Endothelial cell of umbilical vein (primary cell): ENCODE measurements at places on chromosomes 11 and 22. TPM values are rescaled to one million over a fixed set of nuclear protein-coding genes. Genes with fewer than 3 reads are reported as not detected.

Gene VSIG10L2
- total RNA-seq: not detected in 2 replicates

Gene TSGA10IP
- total RNA-seq: not detected in 2 replicates

Gene TXN2
- 74.3 and 75.9 TPM in 2 replicates for total RNA-seq

Gene MAJIN
- total RNA-seq: not detected in 2 replicates

Gene CLCF1
- total RNA-seq: 5.7 and 5.8 TPM in 2 replicates

Gene DGCR6
- 0.44 and 0.95 TPM in 2 replicates for total RNA-seq

Gene OR51E1
- not detected in 2 replicates for total RNA-seq

Gene DERL3
- 2.4 and 3.4 TPM in 2 replicates for total RNA-seq

Gene CRYBA4
- not detected in 2 replicates for total RNA-seq

Gene VPREB3
- total RNA-seq: not detected in 2 replicates

Gene POTEH
- total RNA-seq: not detected in 2 replicates

Gene CDCA5
- 34.1 and 35.7 TPM in 2 replicates for total RNA-seq

Gene TIMM8B
- 64.1 and 77.0 TPM in 2 replicates for total RNA-seq

Gene VPREB1
- not detected in 2 replicates for total RNA-seq

Gene OR4D11
- not detected in 2 replicates for total RNA-seq

Gene GLYATL2
- total RNA-seq: not detected in 2 replicates

Gene ASPHD2
- total RNA-seq: 5.5 and 7.8 TPM in 2 replicates

Gene PARVA
- total RNA-seq: 99.8 and 104 TPM in 2 replicates

Gene DEFB131B
- not detected in 2 replicates for total RNA-seq

Gene MGAT3
- total RNA-seq: not detected in 2 replicates

Gene C11orf97
- not detected in 2 replicates for total RNA-seq

Gene SMTNL1
- not detected in 2 replicates for total RNA-seq
